ENCODE measurements at places on chromosomes 13 and 19. TPM values are rescaled to one million over a fixed set of nuclear protein-coding genes. Genes with fewer than 3 reads are reported as not detected.

The GZMM gene
- polyA plus RNA-seq: 2.0 TPM

The MAP2K7 gene
- 28.5 TPM for polyA plus RNA-seq

The MBD3L3 gene
- not detected for polyA plus RNA-seq

The DLL3 gene
- 0.90 TPM for polyA plus RNA-seq

GRCh38 chr19:54439174-54439851 is 9.7 kb upstream of the LENG8 start:
- no peaks in the 10 kb centered on the region for H3K27me3 ChIP-seq
- H3K27ac ChIP-seq: no peak overlapping the region
- peaks cover 16% of the 10 kb centered on the region for H3K36me3 ChIP-seq
- no peak for DNase-seq
- peaks cover 15% of the 10 kb centered on the region for H3K4me1 ChIP-seq
- H3K4me3 ChIP-seq: no peak overlapping the region

GRCh38 chr13:53612200-53612599 is 583.6 kb downstream of the OLFM4 start:
- no peaks in the 10 kb centered on the region for H3K27me3 ChIP-seq
- no peaks in the 10 kb centered on the region for H3K4me1 ChIP-seq
- H3K36me3 ChIP-seq: no peaks in the 10 kb centered on the region
- H3K4me3 ChIP-seq: no peak overlapping the region
- no peak overlapping the region for H3K27ac ChIP-seq

DNA sequence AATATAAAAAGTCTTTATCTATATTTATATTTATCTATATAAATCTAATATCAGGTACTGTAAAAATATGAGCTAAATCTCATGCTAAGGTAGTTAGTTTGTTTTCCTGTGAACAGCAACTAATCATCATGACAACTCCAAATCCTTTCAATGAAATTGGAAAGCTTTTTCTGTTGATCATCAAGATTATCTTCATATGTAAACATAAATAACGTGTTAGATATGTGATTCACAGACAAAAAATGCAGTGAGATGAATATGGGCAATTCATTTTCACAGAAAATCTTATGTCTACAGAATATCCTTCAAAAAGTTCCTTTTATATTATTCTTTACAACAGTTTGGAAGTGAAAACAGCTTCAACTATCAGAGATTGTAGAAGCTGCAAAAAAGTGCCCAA is 41.7 kb upstream of the EEF1AKMT1 start:
- H3K27ac ChIP-seq: no peak overlapping the region
- no peak overlapping the region for H3K4me3 ChIP-seq
- peaks cover 9% of the 10 kb centered on the region for H3K36me3 ChIP-seq
- DNase-seq: no peak

GRCh38 chr13:99834246-99834645 is 137.3 kb downstream of the ZIC5 start:
- DNase-seq: no peak
- no peaks in the 10 kb centered on the region for H3K4me1 ChIP-seq
- no peak overlapping the region for H3K4me3 ChIP-seq
- H3K27me3 ChIP-seq: no peaks in the 10 kb centered on the region
- no peak overlapping the region for H3K27ac ChIP-seq

DNA sequence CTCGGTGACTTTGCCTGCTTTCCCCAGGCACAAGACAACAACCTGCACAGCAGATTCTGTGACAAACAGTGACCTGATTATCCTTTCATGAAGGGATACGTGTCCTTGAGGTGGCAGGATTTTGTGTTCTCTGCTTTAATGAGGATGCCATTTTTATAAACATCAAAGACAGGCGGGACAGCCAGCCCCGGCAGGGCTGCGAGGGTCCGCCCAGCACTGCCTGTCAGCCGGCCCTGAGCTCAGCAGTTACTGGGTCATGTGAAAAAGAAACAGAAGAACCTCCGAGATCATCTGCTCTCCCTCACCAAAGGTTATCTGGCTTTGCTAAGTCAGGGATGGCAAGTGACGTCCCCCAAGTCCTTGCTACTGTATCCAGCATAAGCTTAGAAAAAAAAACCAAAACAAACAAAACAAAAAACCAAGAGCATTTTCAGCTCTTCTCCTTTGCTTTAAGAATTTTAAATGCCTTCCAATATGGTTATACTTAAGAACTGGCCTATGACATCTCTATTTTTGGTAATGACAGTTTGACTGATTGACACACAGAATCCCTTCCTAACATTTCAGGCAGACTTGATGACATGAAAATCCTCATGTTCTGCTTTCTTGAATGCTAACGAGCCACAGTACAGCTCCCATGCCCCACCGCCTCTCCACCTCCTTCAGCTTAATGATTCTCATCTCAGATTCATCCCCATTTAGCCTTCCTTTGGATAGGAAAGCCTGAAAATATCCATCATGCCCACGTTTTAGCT is 666.6 kb upstream of the ARGLU1 start:
- no peaks in the 10 kb centered on the region for H3K36me3 ChIP-seq
- DNase-seq: no peak
- no peaks in the 10 kb centered on the region for H3K4me1 ChIP-seq
- no peak overlapping the region for H3K4me3 ChIP-seq
- no peaks in the 10 kb centered on the region for H3K27me3 ChIP-seq
- no peak overlapping the region for H3K27ac ChIP-seq

- H3K27ac ChIP-seq: no peak overlapping the region
- no peaks in the 10 kb centered on the region for H3K27me3 ChIP-seq
- H3K4me3 ChIP-seq: no peak overlapping the region
- no peaks in the 10 kb centered on the region for H3K4me1 ChIP-seq
These were observed 114.2 kb downstream of the RAP2A start for GRCh38 chr13:97548138-97548537.

- H3K4me1 ChIP-seq: no peaks in the 10 kb centered on the region
- H3K36me3 ChIP-seq: peaks cover 46% of the 10 kb centered on the region
- no peaks in the 10 kb centered on the region for H3K27me3 ChIP-seq
- DNase-seq: no peak
These were observed 46.0 kb downstream of the RBM26 start for GRCh38 chr13:79360095-79360494.

GRCh38 chr13:48979892-48980291 is 4.2 kb downstream of the FNDC3A start:
- DNase-seq: no peak
- H3K4me3 ChIP-seq: no peak overlapping the region
- no peaks in the 10 kb centered on the region for H3K36me3 ChIP-seq
- H3K27ac ChIP-seq: no peak overlapping the region
